ENCODE measurements at places on chromosomes 6 and 20. TPM values are rescaled to one million over a fixed set of nuclear protein-coding genes. Genes with fewer than 3 reads are reported as not detected.

Gene RIPOR3
- 0.06 TPM for total RNA-seq

Gene OR2H1
- not detected for total RNA-seq

Gene TAAR2
- total RNA-seq, result not detected

Gene C6orf141
- 20.9 TPM for total RNA-seq

Gene CHRNA4
- 0.15 TPM for total RNA-seq

Gene MATN4
- total RNA-seq, result 0.12 TPM

Gene IL17A
- total RNA-seq, result not detected

Gene POM121L2
- total RNA-seq, result not detected

Gene FERMT1
- 17.0 TPM for total RNA-seq

Gene SMLR1
- total RNA-seq, result not detected

Gene CASS4
- total RNA-seq, result 0.03 TPM

Gene ATP6V1G2
- total RNA-seq, result 0.48 TPM

Gene ADGRF1
- total RNA-seq, result not detected

Gene RAET1L
- 0.47 TPM for total RNA-seq

Gene KCNG1
- 13.9 TPM for total RNA-seq

Gene NRN1
- total RNA-seq, result 0.50 TPM

Gene PNPLA1
- total RNA-seq, result not detected

Gene PFDN4
- 65.0 TPM for total RNA-seq

Gene PTCRA
- total RNA-seq, result not detected

Gene AIF1
- total RNA-seq, result not detected

Gene SYNGAP1
- total RNA-seq, result 3.5 TPM

Gene TMEM151B
- not detected for total RNA-seq

Gene SIRPB1
- total RNA-seq, result 0.90 TPM

Gene AKAP12
- 120 TPM for total RNA-seq

Gene NEDD9
- 34.7 TPM for total RNA-seq

Gene ATXN1
- total RNA-seq, result 2.5 TPM

Gene SCUBE3
- total RNA-seq, result 0.05 TPM

Gene TAB2
- 14.7 TPM for total RNA-seq

All from A549 treated with RU486 at 1 μM for 4 hours (cell line).